GM12892 (cell line): ENCODE measurements at places on chromosomes 16 and 17.
A peak's percentile ranks its signal among the peaks of the same experiment; 100 is the strongest.

GRCh38 chr16:48323783-48324775 is 61.1 kb downstream of the SIAH1 start:
- no peak for DNase-seq

- peak; percentile 28 for DNase-seq
Observed at GRCh38 chr16:10180771-10181163, 1.5 kb downstream of the GRIN2A start.

- DNase-seq, result no peak
Observed at GRCh38 chr16:4052801-4053293, 63.4 kb downstream of the ADCY9 start.

DNA sequence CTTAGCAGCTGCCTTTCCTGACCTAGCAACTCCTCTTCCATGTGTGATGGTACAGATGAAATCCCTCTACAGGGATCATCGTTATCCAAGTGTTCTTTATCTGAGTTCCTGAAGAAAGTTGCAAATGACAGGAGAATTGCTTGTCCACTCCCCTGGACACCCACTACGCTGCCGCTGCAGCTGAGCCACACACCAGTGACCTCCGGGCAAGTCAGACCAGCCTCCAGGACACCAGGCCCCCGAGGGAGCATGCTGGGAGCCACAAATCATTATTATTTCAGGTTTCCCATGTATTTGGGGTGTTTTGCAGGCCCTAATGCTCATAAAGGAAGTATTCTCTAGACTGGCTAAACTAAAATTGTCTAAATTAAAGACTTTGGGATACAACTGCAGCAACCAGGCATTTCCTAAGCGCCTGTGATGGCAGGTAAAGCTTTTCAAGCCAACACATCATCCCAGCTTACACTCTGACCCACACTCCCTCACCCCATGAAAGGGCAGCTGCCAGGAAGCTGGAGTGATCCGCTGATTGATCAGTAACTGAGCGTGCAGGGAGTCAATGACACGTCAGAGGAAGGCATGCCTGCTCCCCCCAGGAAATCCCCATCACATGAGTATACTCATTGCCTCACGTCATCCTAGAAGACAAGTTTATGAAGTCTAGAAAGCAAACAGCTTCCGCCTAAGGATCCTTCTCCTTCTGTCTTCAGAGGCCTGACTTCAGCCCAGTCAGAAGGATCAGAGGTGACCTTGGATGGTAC is 14.4 kb downstream of the FA2H start:
- no peak for DNase-seq

DNA sequence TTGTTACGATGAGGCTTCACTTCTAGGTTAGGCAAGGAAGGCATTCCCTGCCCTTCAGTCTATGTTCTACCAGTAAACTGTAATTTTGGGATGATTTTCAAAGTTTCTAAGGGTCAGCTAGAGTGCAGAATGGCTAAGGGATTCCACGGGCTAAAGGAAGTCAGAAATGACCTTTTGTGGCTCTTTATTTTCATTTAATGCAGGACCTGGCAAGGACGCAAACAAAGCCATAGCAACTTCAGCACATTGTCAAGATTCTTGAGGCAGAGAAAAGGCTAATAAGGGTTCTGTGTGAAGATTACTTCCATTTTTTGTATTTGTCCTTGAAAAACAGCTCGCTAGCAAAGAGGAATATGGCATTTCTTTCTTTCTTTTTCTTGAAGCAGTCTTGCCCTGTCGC is 76.6 kb downstream of the STX8 start:
- no peak for DNase-seq

- no peak for DNase-seq
Observed at GRCh38 chr17:44007346-44008204, 3.2 kb downstream of the NAGS start.

GRCh38 chr16:83878838-83879237 is 20.1 kb upstream of the MLYCD start:
- DNase-seq, result no peak

DNA sequence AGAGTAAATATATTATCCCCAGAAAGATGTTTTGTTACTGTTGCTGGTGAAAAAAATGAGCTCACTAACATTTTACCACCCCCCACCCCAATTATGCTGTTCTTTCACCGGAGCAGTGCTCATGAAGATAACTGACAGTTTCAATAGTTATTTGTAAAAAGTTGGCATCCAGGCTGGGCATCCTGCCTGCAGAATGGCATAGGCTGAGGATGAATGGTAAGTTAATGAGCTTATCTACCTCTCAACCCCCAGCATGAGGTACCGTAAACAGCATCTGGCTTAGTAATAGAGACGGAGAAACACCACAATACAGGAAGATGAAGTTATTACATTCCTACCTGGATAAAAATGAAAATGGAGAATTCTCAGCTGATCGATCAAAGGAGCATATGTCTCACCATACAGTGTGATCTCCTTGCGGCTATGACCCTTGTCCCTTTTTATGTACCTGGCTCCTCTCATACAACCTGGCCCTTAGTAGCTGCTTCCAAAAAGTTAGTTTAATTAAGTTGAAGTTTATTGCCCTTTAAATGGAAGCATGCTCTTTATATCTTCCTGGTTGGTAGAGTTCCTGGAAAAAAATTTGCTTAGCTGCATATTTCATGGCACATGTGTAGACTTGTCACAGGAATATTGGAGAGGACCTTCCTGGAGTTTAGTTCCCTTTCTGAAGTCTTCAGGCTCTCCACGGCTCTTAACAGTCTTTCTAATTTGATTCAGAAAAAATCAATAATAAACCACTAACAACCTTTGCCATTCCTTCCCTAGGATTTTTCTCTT is 61.2 kb upstream of the MPHOSPH6 start:
- no peak for DNase-seq

DNA sequence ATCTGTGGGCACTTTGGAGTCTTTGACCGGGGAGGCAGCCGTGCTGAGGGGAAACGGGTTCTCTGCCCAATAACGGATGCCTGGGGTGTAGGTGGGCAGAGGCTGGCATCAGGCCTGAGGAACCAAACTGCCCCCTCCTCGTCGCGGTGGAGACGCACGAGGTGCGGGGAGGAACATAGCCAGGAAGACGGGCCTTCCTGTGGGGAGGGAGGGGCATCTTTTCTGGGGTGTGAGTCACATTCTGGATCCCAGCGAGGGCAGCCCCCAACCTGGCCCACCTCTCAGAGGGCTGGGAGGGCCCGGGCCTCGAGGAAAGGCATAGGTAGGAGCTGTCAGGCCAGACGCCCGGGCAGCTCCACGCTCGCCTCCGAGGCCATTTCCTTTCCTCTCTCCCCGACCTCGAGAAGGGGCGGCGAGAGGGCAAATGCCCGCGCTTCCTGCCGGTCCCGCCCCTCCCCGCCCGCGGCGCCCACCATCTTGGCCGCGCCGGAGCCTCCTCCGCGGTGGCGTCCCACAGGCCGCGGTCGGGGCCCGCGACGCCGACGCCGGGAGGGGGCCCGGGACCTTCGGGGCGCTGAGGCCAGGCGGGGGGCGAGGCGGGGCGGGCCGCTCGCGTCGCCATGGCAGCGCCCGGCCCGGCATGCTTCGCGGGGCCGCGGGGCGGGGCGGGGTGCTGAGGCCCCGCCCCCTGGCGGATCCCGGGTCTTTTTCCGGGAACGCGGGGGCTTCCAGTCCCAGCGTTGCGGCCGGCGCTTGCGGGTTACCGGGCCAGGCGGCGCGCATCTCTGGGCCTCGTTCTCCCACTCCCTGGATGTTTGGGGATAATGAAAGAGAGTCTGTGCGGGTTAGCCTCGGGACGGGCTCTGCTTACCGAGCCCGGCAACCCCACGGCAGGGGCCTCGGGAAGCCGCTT is 13.2 kb downstream of the RAI1 start:
- peak; percentile 75 for DNase-seq

GRCh38 chr16:19315889-19316433 is 30.4 kb downstream of the CLEC19A start:
- DNase-seq, result no peak
